ENCODE measurements at places on chromosomes 16 and 17.

GRCh38 chr16:56732832-56733231 lies 2.9 kb downstream of the NUP93 start:
- DNase-seq: no peak

- DNase-seq: no peak
Measured at GRCh38 chr17:70271672-70272071, 102.3 kb downstream of the KCNJ2 start.

- DNase-seq: no peak
Measured at GRCh38 chr16:87856791-87857228, 12.5 kb downstream of the SLC7A5 start.

DNA sequence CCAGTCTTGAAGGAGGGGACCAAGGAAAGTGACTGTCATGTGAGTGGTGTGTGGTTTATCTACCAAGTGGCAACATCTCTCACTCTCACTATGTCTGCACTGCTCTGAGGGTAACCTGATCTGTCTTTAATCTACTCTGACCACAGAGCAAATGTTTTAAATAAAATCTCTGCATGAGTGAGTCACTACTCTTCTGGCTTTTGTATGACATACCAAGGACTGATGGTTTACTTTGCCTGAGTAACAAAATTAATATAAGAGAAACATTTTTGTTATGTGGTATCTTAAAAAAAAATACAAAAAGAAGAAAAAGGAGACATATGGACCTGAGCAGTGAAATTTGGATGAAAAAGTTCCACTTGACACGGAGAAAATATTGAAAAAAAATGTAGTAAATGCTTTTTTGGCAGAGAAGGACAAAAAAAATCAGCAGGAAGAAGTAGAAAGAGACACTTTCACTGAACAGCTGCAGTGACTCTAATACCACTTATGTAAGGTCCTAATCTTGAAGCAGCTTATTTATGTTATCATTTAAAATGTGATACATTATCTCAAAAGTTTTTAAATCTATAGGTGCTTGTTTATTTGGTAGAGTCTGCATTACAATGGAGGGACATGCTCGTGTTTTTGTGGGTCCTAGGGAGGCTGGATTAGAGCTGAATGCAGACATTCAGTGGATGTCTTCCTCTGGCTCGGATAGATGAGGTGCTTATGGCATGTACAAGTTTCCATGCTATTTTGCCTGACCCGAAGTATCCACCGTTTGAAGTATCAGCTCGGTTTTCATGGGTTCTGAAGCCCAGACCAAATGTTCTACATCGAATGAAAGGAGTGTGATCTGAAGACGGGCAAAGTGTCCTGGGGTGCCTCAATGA lies 240.7 kb downstream of the MAP2K6 start:
- DNase-seq: no peak

GRCh38 chr16:88282564-88283395 lies 100.0 kb upstream of the ZNF469 start:
- DNase-seq: no peak

DNA sequence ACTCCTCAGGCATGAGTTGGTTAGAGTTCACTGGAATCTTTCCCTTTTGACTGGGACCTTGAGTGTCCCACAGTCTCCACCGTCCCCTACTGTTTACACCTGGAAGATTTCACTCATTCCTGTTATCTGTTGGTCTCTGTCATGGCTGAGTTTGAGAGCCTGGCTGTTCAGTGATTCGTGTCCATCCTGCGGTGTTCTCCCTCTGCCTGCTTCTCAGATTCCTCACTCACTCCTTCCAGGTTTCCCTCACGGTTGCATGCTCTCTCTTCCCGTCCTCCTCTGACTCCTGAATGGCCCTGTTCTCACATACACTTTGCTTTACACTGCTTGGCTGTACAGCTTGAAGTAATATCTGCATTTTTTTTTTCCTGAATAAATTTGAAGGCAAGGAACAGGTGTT lies 24.5 kb downstream of the OR1D5 start:
- no peak for DNase-seq

- DNase-seq: no peak
Measured at GRCh38 chr16:72665701-72666100, 382.2 kb downstream of the ZFHX3 start.

- DNase-seq: no peak
Measured at GRCh38 chr16:12917653-12918052, 16.3 kb downstream of the SHISA9 start.

DNA sequence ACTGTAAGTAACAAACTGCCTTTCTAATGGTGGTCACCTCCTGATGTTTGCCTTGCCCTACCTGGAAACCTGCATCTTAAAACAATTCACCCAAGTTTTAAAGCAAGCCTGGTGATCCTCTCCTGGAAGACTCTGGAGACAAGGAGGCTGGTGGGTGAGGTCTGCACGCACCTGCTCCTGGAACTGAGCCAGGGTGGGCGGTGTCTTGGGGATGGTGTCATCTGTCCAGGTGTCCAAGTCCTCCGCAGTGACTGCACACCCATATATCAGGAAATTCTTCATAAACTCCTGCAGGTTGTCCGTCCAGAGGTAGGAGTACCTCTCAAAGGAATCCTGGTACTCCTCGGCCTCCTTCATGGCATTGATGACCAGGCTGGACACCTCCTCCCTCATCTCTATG lies 44.9 kb downstream of the DNAH17 start:
- DNase-seq: no peak

DNA sequence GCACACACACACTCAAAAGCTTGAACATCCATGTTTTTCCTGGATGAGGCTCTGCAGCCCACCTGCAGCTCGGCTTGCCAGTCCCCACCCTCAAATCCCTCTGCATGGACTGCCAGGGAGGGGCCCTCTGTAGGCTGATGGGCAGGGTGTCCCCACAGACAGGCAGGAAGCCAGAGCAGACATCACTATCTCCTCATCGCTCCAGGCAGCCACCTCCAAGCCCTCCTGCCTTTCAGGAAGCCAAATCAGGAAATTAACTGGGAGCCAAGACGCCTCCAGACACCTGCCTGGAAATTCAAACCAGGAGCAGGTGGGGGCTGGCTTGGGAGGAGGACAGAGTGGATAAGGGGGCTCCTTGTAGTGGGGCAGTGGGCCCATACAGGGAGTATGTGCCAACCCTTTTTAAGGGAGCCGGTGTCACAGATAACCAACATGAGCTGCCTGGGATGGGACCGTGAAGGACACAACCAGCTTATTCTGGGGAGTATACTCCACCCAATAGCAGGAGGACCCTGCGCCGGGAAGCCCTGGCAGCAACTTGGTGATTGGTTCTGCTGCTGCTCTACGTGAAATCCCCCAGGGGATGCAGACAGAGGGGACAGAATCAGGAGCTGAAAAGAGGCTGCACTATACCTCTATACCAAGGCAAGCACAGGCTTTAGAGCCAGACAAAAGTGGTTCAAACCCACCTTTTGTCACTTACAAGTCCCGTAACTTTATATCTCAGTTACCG lies 139.1 kb downstream of the CCT6B start:
- DNase-seq: no peak

DNA sequence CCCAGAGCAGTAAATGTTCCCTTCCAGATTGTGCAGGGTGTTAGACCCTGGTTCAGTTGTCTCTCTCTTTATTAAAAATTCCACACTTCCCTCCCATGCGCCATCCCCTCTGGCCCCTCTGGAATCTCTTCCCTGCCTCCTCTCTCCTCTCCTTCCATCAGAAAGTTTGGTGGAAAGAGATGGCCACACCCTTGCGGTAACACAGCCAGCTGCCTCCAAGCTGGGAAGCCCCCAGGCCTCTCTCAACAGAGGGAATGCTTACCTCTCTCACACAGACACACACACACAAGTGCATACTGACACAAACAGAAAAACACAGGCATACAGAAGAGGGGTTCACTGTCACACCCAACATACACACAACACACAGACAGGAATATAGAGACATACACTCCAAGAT lies 220.5 kb downstream of the C16orf78 start:
- peak; percentile 12 for DNase-seq

DNA sequence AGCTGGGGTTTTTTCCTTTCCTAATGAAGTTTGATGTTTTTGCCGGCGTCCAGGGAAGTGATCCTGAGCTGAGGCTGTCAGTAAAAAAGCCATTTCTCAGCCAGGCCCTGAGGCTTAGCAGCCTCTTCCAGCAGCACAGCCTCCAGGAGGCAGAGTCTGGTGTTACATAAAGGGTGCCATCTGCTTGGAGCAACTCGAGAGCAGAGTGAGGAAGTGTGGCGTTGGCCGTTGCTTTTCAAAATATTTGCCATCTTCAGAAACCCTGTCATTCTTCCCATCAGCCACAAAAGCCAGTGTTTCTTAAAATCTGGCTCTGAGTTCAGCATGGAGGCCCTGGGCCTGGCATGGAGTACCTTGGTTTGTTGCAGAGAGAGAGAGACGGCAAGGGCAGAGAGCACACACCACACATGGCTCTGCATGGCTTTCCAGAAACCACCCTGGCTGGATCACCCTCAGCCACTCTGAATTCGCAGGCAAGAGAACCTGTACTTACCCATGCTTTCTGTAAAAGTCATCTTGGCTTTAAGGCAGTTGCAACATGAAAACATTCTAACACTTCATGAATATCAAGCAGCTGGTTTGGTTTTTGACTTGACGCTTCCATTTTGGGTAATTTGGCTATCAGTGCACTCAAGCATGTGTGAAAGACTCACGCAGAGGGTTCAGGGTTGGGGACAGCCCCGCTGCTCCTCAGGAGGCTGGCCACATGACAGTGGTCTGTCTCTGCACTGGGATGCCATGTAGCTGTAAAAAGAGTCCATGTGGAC lies 21.0 kb downstream of the PMM2 start:
- DNase-seq: no peak

DNA sequence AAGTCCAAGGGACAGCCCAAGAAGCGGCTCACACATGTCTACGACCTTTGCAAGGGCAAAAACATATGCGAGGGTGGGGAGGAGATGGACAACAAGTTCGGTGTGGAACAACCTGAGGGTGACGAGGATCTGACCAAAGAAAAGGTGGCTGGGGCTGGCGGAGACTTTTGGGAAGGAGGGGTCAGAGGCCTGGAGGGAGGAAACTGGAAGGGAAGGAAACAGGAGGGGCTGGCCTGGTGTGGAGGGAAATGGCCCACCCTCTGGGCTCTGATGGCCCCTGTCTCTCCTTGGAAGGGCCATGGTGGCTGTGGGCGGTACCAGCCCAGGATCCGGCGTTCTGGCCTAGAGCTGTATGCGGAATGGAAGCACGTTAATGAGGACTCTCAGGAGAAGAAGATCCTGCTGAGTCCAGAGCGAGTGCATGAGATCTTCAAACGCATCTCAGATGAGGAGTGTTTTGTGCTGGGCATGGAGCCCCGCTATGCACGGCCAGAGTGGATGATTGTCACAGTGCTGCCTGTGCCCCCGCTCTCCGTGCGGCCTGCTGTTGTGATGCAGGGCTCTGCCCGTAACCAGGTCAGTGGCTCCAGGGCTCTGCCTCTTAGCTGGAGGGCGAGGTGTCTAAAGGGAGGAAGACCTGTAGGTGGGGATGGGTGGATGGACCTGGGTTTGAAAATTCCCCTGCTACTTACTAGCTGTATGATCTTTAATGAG lies 12.5 kb downstream of the POLR2A start:
- peak; percentile 50 for DNase-seq
